Anterior cingulate cortex (tissue), 58 donors: ENCODE measurements at places on chromosomes 16 and 17.

- no peak for DNase-seq
These were observed 33.3 kb downstream of the STAT5A start for GRCh38 chr17:42321555-42321954.

DNA sequence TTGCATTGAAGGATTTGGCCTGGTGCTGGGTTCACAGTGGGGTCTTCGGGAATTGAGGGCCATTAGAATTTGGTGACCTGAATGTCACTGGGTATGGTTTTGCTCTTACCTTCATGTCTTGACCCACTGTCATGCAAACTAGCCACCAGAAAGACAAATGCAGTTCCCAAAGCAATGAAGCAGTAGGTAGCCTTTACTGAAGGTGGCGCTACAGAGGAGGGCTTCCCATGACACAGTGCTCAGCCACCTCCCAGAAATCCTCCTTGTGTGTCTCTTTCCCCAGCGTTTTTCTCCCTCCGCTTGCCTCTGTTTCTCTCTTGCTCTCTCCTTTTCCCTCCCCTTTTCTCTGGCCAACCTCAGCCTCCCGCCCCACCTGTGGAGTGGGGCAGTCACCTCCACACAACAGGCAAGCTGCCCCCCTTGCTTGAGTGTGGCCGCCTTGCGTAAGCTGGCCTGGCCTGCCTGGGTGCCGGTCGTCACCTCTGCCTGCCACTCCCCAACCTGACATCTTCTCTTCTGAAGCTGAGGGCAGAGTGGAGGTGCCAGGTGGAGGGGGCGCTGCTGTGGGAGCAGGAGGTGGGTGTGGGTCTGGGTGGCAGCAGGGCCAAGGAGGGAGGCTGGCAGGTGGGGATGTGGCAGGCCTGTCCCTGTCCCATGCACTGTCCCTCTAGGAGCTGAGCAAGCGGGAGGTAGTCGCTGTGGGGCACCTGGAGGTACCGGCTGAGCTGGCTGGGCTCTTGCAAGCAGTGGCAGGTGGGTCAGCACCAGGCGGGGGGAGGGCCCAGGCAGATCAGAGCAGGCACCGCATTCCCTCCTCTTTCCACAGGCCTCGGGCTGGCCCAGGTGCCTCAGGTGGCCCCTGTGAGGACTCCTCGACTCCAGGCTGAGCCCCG, 34.7 kb downstream of the MYO15A start:
- DNase-seq: no peak

GRCh38 chr17:6066183-6066948, 3.8 kb upstream of the WSCD1 start:
- DNase-seq: no peak

DNA sequence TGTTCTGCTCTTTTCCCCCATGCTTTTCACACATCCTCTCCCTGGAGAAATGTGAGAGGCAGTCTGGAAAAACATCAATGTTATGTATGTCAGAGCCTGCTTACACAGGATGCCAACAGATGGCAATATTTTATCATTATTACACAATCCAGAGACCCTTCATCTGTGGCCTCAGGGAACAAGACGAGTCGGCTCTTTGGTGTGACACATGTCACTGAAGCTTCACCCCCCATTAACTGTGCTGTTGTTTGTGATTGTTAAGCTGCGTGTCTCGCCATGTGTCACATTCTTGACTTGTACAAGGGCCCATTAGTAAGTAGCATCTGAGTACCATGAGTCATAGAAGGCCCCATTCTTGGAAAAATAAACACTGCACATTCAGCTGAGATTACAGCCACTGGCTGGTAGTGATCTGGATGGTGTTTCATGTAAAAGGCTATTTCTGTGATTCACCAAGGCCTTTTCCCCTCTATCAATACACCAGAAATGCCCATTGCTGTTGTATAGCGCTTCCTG, 682.1 kb upstream of the SOX9 start:
- DNase-seq: no peak
